Activated T-cell treated with anti-CD3 and anti-CD28 coated beads, Interleukin-2, amount 50 U/mL, for 72 hours (primary cell): ENCODE measurements at places on chromosomes 16 and 17. TPM values are rescaled to one million over a fixed set of nuclear protein-coding genes. Genes with fewer than 3 reads are reported as not detected.

The ZFHX3 gene
- 0.35 TPM for total RNA-seq

The C16orf86 gene
- total RNA-seq, result 4.9 TPM

The KRTAP16-1 gene
- total RNA-seq, result not detected

The PRAC1 gene
- total RNA-seq, result not detected

- DNase-seq, result no peak
- H3K4me3 ChIP-seq, result no peak overlapping the region
- no peaks in the 10 kb centered on the region for H3K27me3 ChIP-seq
- peaks cover 15% of the 10 kb centered on the region for H3K36me3 ChIP-seq
- peak overlapping the region; percentile 87 for H3K27ac ChIP-seq
- no peaks in the 10 kb centered on the region for H3K4me1 ChIP-seq
Observed at GRCh38 chr16:15031179-15031578, 24.7 kb downstream of the NTAN1 start.

DNA sequence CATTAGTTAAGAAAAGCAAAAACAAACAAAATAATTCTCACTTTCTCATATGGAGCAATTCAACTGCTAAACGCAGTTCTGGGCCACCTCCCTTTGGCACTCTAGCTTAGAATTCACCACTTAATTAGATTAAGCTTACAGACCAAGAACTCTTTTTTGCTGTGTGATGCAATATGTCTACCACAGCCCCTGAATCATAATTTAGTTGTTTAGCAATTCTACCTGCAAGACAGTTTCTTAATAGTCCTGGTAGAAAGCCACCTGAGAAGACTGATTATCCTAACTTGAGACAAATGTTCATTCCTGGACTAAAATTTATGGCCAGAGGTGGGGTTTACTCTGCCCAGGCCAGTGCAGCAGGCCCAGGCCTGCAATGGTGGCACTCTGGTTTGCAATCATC is 205.9 kb downstream of the HS3ST3A1 start:
- peaks cover 6% of the 10 kb centered on the region for H3K27me3 ChIP-seq
- H3K4me1 ChIP-seq, result no peaks in the 10 kb centered on the region
- no peak for DNase-seq
- no peak overlapping the region for H3K27ac ChIP-seq

DNA sequence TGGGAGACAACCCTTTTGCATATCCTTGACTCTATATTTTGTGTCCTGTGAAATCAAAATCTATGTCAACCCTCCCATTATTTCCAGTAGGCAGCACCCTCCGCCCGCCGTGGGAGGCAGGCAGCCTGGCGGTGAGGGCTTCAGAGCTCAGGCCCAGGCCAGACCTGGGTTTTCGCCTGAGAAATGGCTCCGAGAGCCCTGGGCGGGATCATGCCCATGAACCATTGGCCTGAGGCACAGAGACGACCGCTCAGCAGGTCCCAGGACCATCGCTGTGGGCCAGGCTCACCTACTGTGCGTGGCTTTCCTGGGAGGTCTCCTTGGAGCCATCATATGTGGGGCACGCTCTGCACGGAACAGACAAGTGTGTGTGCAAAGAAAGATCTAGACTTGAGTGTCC is 6.3 kb upstream of the SLC38A8 start:
- no peak for DNase-seq
- peaks cover 8% of the 10 kb centered on the region for H3K27me3 ChIP-seq
- no peak overlapping the region for H3K27ac ChIP-seq

DNA sequence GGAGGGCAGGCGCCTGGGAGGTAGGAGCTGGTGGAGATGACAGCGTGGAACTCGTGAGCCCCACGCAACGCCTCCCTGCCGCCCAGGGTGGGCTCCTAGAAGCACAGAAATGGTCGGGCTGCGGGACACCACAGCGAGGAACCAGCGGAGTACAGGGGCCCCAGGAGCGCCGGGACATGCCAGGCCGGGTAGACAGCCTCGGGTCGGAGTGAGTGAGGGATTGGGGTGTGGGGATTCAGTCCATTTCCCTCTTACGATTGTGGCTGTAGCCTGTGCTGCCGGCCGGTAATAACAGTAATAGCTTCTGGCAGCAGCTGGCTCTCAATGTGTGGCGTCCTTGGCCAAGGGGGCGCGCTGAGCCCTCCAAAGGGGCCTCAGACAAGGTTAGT is 12.2 kb upstream of the CES3 start:
- H3K4me1 ChIP-seq, result peaks cover 54% of the 10 kb centered on the region
- peaks cover 62% of the 10 kb centered on the region for H3K27me3 ChIP-seq
- H3K27ac ChIP-seq, result no peak overlapping the region
- peaks cover 4% of the 10 kb centered on the region for H3K36me3 ChIP-seq
- no peak for DNase-seq
- H3K4me3 ChIP-seq, result peak overlapping the region; percentile 95

GRCh38 chr17:55666806-55667205 is 55.9 kb downstream of the TMEM100 start:
- H3K36me3 ChIP-seq, result no peaks in the 10 kb centered on the region
- no peak for DNase-seq
- no peak overlapping the region for H3K4me3 ChIP-seq
- H3K27ac ChIP-seq, result no peak overlapping the region
- H3K27me3 ChIP-seq, result peaks cover 36% of the 10 kb centered on the region

DNA sequence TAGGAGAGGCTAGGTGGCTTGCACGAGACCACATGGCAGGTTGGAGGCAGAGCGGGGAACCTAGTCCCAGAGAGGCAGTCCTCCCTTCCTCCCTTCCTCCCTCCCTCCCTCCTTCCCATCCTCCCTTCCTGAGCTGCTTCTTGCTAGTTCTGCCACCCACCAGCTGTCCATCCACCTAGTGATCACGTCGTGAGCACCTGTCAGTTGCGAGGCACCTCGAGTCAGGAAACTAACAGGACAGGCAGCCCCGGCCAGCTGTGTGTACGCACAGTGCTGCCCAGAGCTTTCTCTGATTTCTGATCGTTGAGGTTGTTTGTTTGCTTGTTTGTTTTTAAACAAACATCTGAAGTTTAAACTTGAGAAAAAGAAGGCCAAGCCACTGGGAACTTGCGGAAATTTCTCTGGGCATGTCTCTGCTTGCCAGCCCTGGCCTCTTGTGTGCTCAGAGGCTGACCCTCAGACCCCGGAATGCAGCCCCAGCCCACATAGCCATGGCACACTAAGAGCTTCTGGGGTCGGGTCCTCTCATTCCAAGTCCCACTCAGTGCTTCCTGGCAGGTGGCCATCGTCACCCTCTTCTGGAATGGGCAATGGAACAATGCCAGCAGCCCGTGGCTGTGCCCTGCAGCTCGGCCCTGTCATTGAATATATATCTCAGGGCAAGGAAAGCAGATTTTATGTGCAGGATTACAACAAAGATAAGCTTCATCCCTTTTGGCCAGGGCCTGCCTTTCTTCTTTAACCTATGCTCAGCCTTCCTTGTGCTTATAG is 174.0 kb downstream of the KATNIP start:
- no peaks in the 10 kb centered on the region for H3K4me1 ChIP-seq
- no peak for DNase-seq
- H3K36me3 ChIP-seq, result no peaks in the 10 kb centered on the region
- H3K4me3 ChIP-seq, result no peak overlapping the region
- H3K27ac ChIP-seq, result no peak overlapping the region

DNA sequence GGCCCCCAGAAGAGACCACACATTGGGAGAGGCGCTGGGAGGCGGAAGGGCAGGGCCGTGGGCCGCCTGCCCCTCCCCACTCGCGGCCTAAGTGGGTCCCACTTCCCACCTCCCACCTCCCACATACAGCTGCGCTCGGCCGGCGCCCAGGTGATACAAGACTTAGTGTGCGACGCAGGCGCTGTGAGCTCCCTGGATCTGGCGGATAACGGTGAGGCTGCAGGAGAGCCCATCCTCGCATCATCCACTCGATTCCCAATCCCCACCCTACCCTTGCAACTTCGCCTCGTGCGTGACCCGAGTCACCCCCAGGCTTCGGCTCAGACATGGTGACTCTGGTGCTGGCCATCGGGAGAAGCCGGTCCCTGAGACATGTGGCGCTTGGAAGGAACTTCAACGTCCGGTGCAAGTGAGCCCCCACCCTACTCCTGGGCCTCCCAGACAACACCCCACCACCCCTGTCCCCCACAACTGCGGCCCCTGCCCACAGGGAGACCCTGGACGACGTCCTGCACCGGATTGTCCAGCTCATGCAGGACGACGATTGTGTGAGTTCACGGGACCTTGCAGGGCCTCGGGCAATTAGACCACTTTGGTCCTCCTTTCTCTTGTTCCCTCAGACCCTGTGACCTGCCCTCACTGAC is 3.9 kb downstream of the CARMIL2 start:
- H3K27me3 ChIP-seq, result no peaks in the 10 kb centered on the region
- peaks cover 26% of the 10 kb centered on the region for H3K4me1 ChIP-seq
- peaks cover 1% of the 10 kb centered on the region for H3K36me3 ChIP-seq
